Aorta (tissue), 5 donors: ENCODE measurements at places on chromosomes 2 and 18.
A peak's percentile ranks its signal among the peaks of the same experiment; 100 is the strongest.

GRCh38 chr18:10304853-10305252 lies 149.6 kb upstream of the APCDD1 start:
- no peak for DNase-seq

DNA sequence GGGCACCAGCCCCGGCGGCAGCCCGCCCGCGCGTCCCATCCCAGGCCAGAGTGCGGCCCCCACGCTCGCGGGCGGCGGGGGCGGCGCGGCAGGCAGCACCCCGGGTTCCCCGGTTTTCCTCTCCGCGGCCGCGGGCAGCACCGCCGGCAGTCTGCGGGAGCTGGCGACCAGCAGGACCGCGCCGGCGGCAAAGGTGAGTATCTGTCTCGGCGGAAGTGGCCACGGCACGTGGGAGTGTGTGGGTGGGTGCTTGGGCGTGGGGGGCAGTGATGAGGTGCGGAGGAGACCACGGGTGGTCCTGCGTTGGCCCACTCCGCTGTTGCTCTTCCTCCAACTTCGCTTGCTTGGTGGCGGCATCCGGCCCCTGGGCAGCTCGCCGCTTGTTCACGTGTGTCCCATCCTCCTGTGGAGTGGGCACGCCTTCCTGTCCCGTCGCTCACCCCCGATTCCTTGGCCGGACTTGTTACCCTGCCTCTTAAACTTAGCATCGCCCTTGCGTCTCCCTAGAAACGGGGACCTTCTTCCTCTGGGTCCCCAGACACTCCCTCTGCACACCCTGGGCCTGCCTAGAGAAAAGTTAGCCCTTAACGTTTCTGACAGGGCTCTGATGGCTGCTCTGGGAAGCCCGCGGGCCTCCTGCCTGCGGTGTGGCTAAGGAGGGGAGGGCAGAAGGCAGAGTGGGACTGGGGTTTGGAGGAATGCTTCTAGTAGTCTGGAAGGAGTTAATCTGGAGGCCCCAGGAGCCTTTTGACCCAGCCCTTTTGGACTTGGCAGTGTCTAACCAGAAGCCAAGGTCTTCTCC lies 1.1 kb downstream of the SH3RF3 start:
- peak; percentile 82 for DNase-seq

- DNase-seq: no peak
Observed at GRCh38 chr18:58535340-58536201, 93.3 kb downstream of the ALPK2 start.

DNA sequence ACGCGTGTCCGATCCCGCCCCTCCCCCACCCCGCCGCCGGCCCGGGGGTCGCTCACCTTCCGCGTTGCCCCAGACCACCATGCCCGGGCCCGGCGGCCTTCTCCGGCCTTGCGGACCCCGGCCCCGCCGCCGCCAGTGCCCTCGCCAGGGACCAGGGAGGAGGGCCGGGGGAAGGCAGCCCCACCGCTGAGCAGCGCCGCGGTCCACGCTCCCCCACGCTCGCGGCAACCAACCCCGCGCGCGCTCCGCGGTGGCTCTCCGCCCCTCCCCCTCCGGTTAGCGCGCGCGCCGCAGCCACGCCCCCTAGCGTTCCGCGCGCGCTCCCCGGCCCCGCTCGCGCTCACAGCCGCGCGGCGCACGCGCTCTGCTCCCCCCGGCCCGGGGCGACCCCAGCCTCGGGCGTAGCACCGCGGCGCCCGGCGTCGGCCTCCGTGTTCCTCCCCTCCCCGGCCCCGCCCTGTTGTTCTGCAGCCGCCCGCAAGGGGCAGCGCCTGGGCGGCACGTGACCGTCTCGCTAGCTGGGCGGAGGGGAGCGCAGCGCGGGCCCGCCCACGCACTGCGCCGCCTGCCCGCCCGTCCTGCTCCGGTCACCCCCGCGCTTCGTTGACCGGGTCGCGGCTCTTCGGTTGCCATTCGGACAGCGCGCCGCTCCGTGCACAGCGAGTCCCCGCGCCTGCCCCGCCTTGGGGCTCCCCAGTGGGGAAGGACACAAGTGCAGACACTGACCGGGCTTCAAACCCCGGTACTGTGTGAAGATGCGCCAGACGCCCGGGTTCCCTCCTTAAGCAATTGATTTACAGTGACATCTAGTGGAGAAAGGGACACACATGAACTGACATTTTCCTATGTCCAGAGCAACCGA lies at the start of gene REV1:
Gene REV1, minus strand, starts transcription at position 257 of the 862 bp plus-strand sequence. CDS start 25,042 bp downstream, outside the sequence.
- DNase-seq: peak; percentile 97

- DNase-seq: no peak
Observed at GRCh38 chr18:50679056-50679455, 119.2 kb downstream of the MAPK4 start.
